ENCODE measurements at places on chromosomes 2 and 18. TPM values are rescaled to one million over a fixed set of nuclear protein-coding genes. Genes with fewer than 3 reads are reported as not detected.

DNA sequence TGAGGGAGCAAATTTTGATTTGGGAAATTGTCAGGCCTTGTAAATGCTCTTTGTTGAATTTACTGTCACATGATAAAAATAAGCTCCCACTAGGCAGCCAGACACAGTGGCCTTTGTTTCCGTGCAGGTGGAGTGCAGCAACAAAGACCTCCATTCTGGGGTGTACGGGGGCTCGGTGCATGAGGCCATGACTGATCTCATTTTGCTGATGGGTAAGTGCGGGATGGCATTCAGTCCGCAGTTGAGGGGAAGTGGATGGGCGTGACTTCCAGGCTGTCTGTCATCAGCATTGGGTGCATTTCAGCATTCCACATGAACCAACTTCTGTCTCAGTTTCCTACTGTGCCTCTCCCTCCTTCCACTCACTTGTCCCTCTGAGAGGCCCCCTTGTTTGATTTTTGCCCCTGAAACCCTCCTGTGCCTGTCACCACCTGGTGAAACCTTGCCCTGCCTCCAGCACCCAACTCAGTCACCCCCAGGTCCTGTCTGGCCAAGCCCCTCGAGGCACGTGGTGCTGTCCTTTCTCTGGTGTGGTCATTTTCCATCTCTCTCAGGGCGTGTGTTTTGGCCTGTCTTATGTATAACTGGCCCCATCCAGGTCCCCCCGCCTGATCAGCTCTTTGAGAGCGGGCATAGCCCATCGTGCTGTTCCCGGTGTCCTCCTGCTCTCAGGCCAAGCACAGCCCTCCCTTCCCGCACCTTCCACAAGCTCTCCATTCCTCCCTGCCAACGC, 16.3 kb downstream of the CNDP2 start:
- H3K4me3 ChIP-seq: no peak overlapping the region
- no peak overlapping the region for H3K27ac ChIP-seq
- no peaks in the 10 kb centered on the region for H3K27me3 ChIP-seq
- no peaks in the 10 kb centered on the region for H3K4me1 ChIP-seq
- no peak for DNase-seq

DNA sequence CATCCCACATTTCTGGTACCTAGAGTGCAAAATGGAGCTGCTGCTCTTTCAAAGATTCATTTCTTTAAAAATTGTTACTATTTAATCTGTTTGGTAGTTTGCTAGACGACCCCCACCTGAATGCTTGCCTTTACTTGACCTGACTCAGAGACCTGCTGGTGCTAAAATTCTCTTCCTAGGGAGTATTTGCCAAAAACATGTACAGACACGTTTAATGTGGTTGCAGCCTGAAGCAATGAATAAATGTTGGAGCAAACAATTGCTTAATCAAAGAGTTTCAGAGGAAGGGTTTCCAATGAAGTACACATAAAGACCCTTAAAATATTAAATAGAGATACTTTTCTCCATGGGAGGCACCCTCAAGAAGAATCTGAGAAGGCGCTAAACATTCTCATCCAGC, 734.4 kb downstream of the CBLN2 start:
- no peaks in the 10 kb centered on the region for H3K27me3 ChIP-seq
- no peaks in the 10 kb centered on the region for H3K4me1 ChIP-seq
- DNase-seq: no peak
- no peak overlapping the region for H3K4me3 ChIP-seq
- no peak overlapping the region for H3K27ac ChIP-seq
- H3K36me3 ChIP-seq: no peaks in the 10 kb centered on the region

GRCh38 chr2:101364878-101365277, 22.4 kb downstream of the CREG2 start:
- DNase-seq: no peak
- H3K4me3 ChIP-seq: no peak overlapping the region
- H3K4me1 ChIP-seq: no peaks in the 10 kb centered on the region
- H3K27ac ChIP-seq: no peak overlapping the region

GRCh38 chr2:56703001-56703400, 519.2 kb downstream of the CCDC85A start:
- H3K4me1 ChIP-seq: no peaks in the 10 kb centered on the region
- no peak overlapping the region for H3K27ac ChIP-seq
- no peak for DNase-seq
- H3K27me3 ChIP-seq: no peaks in the 10 kb centered on the region
- no peaks in the 10 kb centered on the region for H3K36me3 ChIP-seq

ARHGAP25 gene
- total RNA-seq: 0.30 TPM
